ENCODE measurements at places on chromosomes 3 and 15. TPM values are rescaled to one million over a fixed set of nuclear protein-coding genes. Genes with fewer than 3 reads are reported as not detected.

- H3K27ac ChIP-seq, result no peak overlapping the region
- DNase-seq, result no peak
- H3K27me3 ChIP-seq, result peaks cover 19% of the 10 kb centered on the region
- H3K4me3 ChIP-seq, result no peak overlapping the region
These were observed 27.9 kb downstream of the MINDY4B start for GRCh38 chr3:150877303-150877702.

DNA sequence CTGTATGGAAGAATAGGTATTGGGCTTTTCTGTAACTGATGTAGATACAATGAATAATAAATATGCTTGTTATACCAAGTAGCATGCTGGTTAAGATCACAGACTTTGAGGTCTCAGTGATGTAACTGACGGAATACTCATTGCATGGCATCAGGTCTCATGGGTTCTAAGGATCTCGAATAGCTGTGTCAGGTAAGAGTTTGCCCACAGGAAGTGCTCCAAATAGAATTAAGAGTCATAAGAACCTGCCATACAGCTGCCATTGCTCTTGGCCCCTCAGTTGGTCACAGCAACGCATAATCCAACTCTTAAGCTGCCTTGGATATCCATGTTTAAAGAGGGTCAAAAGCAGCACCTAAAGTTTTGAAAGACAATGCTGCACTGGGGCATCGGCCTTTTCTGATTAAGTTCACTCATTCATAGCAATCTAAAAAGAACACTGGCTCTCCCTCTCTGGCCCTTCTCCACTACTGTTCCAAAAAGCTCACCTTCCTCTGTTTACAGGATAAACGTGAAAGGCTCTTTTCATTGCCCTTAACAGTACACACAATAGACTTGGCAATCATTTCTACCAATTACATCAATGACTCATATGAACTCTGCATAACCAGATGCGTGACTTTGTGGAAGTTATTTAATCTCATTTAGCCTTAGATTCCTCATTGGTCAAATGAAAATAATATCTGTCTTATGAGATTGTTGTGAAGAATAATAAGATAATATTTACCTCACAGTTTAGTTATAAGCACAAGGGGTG is 74.6 kb downstream of the ZBTB20 start:
- peaks cover 6% of the 10 kb centered on the region for H3K4me1 ChIP-seq
- peaks cover 21% of the 10 kb centered on the region for H3K36me3 ChIP-seq
- H3K27me3 ChIP-seq, result no peaks in the 10 kb centered on the region
- no peak for DNase-seq
- H3K27ac ChIP-seq, result no peak overlapping the region

Gene OIP5
- 3.1 TPM for total RNA-seq

Gene CLDN16
- total RNA-seq, result not detected

DNA sequence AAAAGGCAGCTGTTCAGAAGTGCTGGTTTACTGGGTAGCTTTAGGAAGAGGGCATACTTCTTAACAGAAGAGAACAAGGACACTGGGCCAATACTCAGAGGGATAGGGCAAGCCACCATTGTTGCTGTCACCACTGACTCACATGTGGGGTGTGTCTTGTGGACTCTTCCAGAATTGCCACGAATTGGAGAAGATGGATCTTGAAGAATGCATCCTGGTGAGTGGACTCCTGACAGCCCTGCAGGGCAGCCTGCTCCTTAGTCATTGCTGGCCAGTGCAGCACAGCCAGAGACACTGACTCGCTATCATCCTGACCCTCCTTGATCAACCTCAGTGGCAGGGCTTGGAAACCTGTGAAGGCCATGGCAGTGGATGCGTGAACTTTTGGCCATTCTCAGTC is 62.3 kb downstream of the UBP1 start:
- no peaks in the 10 kb centered on the region for H3K27me3 ChIP-seq
- H3K4me1 ChIP-seq, result peaks cover under 1% of the 10 kb centered on the region
- no peak overlapping the region for H3K4me3 ChIP-seq
- H3K27ac ChIP-seq, result no peak overlapping the region

- H3K36me3 ChIP-seq, result peaks cover 1% of the 10 kb centered on the region
- H3K27ac ChIP-seq, result no peak overlapping the region
- H3K27me3 ChIP-seq, result no peaks in the 10 kb centered on the region
- DNase-seq, result no peak
These were observed 5.2 kb downstream of the LINS1 start for GRCh38 chr15:100596792-100597191.

Gene C15orf62
- total RNA-seq, result not detected

DNA sequence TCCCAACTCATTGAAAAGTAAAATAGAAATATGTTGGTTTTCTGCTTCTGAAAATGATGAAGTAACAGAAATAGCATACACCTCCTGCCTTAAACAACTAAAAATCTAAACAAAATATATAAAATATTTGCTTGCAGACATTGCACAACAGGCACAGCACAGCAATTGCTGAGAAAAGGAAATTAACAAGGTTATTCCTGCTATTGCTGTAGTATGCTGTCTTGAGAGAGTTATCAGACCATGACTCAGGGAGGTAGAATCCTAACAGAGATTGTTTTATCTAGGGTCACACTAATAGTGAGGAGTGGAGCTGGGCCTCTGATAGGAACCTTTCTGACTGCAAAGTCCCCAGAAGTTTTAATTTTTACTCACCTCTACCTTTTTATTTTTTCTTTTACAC is 72.6 kb downstream of the ZBTB20 start:
- H3K27me3 ChIP-seq, result no peaks in the 10 kb centered on the region
- no peak overlapping the region for H3K27ac ChIP-seq
- DNase-seq, result no peak
- H3K4me3 ChIP-seq, result no peak overlapping the region

Gene PRSS50
- total RNA-seq, result not detected

Gene FAM227B
- 3.0 TPM for total RNA-seq

GRCh38 chr3:60742606-60743145 is 508.6 kb downstream of the FHIT start:
- H3K36me3 ChIP-seq, result no peaks in the 10 kb centered on the region
- H3K27ac ChIP-seq, result peak overlapping the region; percentile 61
- no peaks in the 10 kb centered on the region for H3K27me3 ChIP-seq
- DNase-seq, result no peak

Gene RBM5
- 225 TPM for total RNA-seq

DNA sequence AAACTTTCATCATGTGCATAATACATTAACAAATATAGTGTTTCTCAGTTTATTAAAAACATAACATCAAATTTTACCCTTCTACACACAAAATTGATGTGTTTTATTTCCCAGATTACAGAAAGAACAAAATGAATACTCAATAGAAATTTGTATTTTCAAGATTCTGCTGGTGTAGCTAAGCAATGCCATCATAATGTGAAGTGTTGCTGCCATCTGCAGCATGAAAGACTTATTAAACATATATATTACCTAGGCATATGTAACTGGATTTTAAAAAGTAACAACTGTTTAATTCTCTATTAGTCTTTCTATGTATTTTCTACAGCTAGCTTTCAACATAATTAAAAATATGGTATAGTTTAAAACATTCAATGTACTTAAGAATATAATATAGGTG is 27.5 kb downstream of the PLSCR5 start:
- H3K27ac ChIP-seq, result no peak overlapping the region
- no peak overlapping the region for H3K4me3 ChIP-seq
- DNase-seq, result no peak
- no peaks in the 10 kb centered on the region for H3K27me3 ChIP-seq

- no peak for DNase-seq
- H3K27ac ChIP-seq, result no peak overlapping the region
- no peaks in the 10 kb centered on the region for H3K27me3 ChIP-seq
- no peak overlapping the region for H3K4me3 ChIP-seq
- peaks cover 13% of the 10 kb centered on the region for H3K4me1 ChIP-seq
- peaks cover 3% of the 10 kb centered on the region for H3K36me3 ChIP-seq
These were observed 24.0 kb downstream of the GPR176 start for GRCh38 chr15:39896101-39896500.

DNA sequence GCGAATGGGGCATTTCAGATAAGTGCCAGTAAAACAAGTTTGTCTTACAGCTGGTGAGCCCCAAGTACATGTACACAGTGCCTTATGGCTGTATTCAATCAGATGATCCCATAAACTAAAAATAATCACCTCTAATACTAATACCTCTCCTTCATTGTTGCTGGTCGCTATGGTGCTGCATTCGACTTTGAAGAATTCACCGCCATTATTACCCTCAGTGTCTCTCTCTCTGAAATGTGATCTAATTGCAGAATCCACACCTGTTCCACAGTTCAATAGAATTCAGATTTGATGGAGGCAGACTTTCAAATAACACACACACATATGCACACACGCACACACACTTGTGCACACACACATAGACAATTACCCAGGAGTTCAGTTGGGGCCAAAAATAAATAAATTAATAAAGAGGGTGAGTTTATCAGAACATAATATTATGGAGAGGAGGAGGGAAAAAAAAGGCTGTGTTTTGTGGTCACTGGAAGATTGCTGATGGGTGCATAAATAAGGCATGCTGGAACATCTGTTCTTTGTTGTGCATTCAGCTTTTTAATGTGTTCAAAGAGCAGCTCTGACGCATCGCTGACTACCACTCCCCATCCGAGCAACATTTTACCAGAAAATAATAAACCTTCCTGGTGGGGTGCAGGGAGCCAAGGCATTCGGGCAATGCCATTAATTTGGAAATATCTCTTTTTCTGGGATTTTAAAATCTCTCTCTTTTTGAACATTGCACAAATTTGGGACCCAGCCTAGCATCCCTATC is 235.7 kb downstream of the SATB1 start:
- no peak overlapping the region for H3K4me3 ChIP-seq
- H3K27me3 ChIP-seq, result no peaks in the 10 kb centered on the region
- H3K27ac ChIP-seq, result no peak overlapping the region
- DNase-seq, result no peak
- no peaks in the 10 kb centered on the region for H3K4me1 ChIP-seq
- H3K36me3 ChIP-seq, result peaks cover 3% of the 10 kb centered on the region

GRCh38 chr3:185645596-185646381 is 59.7 kb downstream of the SENP2 start:
- H3K4me3 ChIP-seq, result no peak overlapping the region
- H3K27me3 ChIP-seq, result no peaks in the 10 kb centered on the region
- H3K4me1 ChIP-seq, result peaks cover 39% of the 10 kb centered on the region
- H3K27ac ChIP-seq, result peak overlapping the region; percentile 83
- DNase-seq, result peak; percentile 76
- peaks cover 52% of the 10 kb centered on the region for H3K36me3 ChIP-seq

All from osteocyte (in vitro differentiated cells).